Neural cell (in vitro differentiated cells): ENCODE measurements at places on chromosomes 13 and 19. TPM values are rescaled to one million over a fixed set of nuclear protein-coding genes. Genes with fewer than 3 reads are reported as not detected.

Gene ZNF829
- 1.8 and 1.9 TPM in 2 replicates for polyA plus RNA-seq

Gene ADPRHL1
- 1.1 and 3.2 TPM in 2 replicates for polyA plus RNA-seq

Gene TJP3
- 0.15 TPM in 1 of 2 replicates, not detected in the other for polyA plus RNA-seq

Gene MEIS3
- 357 and 379 TPM in 2 replicates for polyA plus RNA-seq

Gene CGB8
- polyA plus RNA-seq: not detected in 2 replicates

Gene KCNN1
- polyA plus RNA-seq: 9.9 and 13.8 TPM in 2 replicates

Gene PLPPR3
- polyA plus RNA-seq: 239 and 275 TPM in 2 replicates

Gene ZNF486
- 1.6 and 1.9 TPM in 2 replicates for polyA plus RNA-seq

Gene TMEM161A
- 19.5 and 22.4 TPM in 2 replicates for polyA plus RNA-seq

Gene ZNRF4
- not detected in 2 replicates for polyA plus RNA-seq

Gene ATXN8OS
- polyA plus RNA-seq: 0.33 TPM in 1 of 2 replicates, not detected in the other

Gene CPAMD8
- 1.9 and 4.2 TPM in 2 replicates for polyA plus RNA-seq

Gene ACP5
- not detected in 2 replicates for polyA plus RNA-seq

Gene ZNF177
- polyA plus RNA-seq: 51.0 and 61.1 TPM in 2 replicates

Gene APOC4
- not detected in 2 replicates for polyA plus RNA-seq

Gene KLF1
- polyA plus RNA-seq: not detected in 2 replicates

Gene ZNF426
- 12.2 and 14.3 TPM in 2 replicates for polyA plus RNA-seq

Gene STARD13
- 0.05 TPM in 1 of 2 replicates, not detected in the other for polyA plus RNA-seq

Gene CYP2A7
- polyA plus RNA-seq: not detected in 2 replicates

Gene CD209
- polyA plus RNA-seq: not detected in 2 replicates

Gene KIR3DL1
- not detected in 2 replicates for polyA plus RNA-seq

Gene METTL21C
- polyA plus RNA-seq: not detected in 2 replicates

Gene SLAIN1
- polyA plus RNA-seq: 129 and 155 TPM in 2 replicates

Gene OR7C1
- polyA plus RNA-seq: not detected in 2 replicates

Gene PSG11
- not detected in 2 replicates for polyA plus RNA-seq

Gene FBL
- 79.6 and 84.7 TPM in 2 replicates for polyA plus RNA-seq
